ENCODE measurements at places on chromosomes 6 and 20.
A peak's percentile ranks its signal among the peaks of the same experiment; 100 is the strongest.

DNA sequence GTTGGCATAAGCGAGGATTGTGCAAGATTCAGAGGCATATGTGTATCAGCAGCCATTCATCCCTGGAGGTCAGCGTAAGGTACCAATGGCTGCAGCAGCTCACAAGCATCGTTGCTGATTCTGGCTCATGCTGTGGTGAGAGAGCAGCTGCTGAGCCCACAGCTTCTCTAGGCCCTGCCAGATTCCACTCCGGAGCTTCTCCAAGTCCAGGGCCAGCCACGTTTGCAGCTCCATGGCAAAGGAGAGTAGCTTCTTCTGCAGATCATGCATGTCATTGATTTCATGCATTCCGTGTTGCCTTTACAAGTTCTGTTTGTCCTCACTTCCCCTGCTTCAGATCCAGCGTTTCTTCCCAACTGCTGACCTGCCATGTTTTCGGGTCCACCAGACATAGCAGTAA lies 474.8 kb upstream of the ID4 start:
- DNase-seq, result no peak

DNA sequence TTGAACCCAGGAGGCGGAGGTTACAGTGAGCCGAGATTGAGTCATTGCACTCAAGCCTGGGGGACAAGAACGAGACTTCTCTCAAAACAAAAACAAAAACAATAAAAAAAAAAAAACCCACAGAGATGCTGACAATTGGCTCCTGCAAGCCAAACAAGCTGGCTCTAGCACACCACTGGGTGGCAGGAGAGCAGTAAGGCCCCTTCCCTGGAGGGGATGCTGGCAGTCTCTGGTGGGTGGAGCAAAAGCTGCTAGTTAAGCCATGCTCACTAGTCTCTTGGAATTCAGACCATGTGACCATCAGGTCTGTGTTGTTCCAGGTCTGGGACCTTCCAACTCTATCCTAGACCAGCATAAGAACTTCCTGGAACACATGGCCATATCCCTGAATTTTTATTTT lies 18.9 kb upstream of the DSN1 start:
- DNase-seq, result no peak

GRCh38 chr6:72825315-72825911 lies 203.5 kb downstream of the KCNQ5 start:
- DNase-seq, result no peak

DNA sequence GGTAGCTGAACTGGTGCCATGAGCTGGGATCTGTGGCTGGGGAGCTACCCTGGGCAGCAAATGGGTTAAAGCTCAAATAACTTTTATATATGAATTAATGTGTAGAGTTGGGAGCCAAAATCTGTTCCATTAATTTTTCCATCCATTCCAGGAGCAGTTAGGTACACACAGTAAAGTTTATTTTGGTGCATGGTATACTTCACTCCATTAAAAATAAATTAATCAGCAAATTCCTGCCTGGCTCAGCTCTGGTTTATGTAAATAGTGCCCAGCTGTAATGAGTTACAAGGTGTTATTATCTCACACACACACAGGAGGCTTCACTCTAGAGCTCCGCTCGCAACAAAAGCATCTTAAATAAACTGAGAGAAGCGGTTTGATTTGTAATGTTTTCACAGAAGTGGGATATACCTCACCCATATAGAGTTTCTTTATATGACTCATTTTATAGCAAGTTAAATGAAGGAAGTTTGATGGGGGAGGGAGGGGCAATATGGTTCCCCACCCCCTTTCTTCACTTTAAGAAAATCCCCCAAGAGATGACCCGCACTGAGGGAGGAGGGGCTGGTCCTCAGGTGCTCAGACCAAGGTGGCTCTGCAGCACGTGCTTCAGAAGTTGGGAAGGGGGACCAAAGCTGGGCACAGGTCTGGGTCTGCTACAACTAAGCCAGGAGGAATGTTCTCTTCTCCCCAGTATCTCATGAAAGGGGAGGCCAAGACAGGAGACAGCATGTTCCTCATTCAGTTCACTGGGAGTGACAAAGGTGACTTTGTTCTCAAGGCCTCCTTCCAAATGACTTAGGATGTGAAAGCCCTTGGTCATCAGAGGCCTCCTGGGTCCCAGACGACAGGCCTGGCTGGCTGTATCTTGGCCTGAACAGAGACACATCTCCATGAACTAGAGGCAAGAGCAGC lies 10.5 kb upstream of the FAM83C start:
- no peak for DNase-seq

GRCh38 chr6:14857501-14857900 lies 388.4 kb upstream of the JARID2 start:
- DNase-seq, result peak; percentile 45

- DNase-seq, result no peak
These were observed 116.7 kb downstream of the SULF2 start for GRCh38 chr20:47668313-47669151.

DNA sequence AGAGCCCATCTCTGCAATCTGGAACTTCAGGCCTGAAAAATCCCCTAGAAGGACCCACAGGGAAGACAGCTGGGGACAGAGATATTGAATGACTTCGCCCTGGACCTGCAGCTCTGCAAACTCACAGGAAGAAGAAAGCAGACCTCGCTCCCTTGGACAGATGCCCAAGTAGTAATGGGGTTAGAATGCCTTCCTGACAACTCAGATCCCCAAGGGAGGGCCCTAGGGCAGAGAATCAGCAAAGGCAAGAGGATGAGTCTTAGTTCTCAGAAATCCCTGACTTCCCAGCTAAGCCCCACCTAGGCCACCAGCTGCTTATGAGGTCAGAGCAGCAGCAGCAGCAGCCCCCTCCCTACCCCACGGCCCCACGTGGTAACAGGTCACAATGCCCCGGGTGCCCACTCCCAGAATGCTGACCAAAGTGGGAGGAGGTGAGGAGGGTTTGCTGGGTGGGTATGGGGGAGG lies at the start of gene C20orf141:
TSS of gene C20orf141 (plus strand) at position 401 of the 465 bp plus-strand sequence. CDS start 198 bp downstream, outside the sequence.
- DNase-seq, result no peak

GRCh38 chr20:44219170-44219730 lies 8.7 kb upstream of the OSER1 start:
- DNase-seq, result no peak

DNA sequence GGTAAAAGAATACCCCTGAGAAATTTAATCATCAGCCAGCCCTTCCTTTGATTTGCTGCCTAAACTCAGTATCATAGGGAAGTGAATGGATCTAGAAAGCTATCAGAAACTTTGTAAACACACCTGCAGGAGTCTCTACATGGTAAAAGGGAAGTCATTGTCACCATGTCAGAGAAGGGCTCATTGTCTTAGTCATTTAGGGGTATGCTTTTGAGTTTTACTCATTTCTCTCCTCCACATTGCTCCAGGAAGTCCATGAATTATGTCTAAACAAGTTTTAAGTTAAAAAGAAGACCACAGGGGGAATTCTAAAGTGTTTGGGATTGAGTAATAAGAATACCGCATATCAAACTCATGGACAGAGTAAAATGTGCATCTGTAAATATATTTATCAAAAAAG lies 2.5 kb downstream of the SLC17A1 start:
- no peak for DNase-seq

DNA sequence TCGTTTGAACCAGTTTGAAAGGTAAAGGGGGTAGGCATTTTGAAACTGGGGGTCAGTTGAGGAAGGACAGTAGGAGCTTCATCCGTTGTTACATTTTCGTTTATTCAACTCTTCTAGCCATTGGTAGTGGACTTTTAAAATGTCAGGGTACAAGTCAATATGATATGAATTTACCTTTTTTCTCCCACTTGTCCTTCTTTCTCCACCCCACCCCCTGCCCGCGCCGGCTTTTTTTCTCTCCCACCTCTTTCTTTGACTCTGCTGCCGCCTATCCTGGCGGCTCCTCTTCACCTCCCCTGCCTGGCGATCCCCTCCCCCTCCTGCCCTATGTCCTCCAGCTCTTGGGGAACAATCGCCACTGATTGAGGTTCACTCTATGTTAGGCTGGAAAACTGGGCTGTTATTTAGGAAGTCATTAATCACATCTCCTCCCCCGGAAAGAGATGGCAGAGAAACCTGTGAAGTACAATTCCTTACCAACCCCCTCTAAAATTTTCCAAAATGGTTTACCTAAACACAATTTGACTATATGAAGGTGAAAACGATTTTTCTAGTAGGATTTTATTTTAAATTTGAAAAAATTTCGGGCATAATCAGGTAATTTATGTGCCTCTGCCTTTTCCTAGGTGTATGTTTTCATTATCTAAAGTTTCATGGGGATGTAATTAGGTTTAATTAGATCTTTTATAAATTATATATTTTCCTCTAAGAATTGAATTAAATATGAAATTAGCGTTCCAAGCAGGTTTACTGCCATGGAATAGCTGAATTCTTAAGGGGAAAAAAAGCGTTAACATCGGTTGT lies 778 bp upstream of the LIN28B start:
- DNase-seq, result no peak

DNA sequence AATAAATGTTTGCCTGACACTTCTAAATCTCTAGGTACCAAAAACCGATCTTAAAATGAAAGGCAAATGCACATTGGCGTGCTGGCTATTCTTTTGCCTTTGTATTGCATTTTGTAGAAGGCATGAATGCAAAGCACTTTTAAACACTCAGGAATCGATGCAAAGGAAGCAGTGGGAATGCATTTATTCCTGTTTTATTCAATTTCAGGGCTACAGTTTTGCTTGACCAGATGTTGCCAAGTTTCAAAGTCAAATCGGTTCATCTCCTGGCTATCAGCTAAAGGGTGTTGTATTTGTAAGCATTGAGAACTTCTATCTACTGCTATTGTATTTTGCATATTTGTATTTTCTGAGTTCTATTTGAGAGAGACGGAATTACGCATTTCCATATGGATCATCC lies 659.8 kb upstream of the SLC35B3 start:
- DNase-seq, result no peak

- DNase-seq, result peak; percentile 4
These were observed 162.4 kb downstream of the ID4 start for GRCh38 chr6:19999319-20000191.

- no peak for DNase-seq
These were observed 33.6 kb downstream of the GNAS-AS1 start for GRCh38 chr20:58816957-58817651.

DNA sequence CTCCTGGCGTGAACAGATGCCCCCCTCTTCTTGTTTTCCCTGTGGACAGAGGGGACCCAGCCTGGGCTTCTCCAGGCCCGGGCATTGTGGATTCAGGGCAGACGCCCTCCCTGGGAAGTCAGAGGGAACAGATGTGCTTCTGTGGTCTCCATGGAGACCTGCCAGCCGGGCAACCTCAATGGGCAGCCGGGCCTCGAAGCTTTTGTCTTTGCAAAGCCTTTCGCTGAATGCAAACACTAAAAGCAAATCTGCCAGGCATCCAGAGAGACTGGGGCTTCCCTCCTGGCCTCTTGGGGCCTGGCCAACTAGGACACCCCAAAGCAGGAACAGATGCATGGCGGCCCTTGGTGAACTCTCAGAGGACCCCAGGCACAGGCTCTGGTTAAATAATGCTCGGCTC lies 370.0 kb upstream of the SULF2 start:
- DNase-seq, result no peak

DNA sequence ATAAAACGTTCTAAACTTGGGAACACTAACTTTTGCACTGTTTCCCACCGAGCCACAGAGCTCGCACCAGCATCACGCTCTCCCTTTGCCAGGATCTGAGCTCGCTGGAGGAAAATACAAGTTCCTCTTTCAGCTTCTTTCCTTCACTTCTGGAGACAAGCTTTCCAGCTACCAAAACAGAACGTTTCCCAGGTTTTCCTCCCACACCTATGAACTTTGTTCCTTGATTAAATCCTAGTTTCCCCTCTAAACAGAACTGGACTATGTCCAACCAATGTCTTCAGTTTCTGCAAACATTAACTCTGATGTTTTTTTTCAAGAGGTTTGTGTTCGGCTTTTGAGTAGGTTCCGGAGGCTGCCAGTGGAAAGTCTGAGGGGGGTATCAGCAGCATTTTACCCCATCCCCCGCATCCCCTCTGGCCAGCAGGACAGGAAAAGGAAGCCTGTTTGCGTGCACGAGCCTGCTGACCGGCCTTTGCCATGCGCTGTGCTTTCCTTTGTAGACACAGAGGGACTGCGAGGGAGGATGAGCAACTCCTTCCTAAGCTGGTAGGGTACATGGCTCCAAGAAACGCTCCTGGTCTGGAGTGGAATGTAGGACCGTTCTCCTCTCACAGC lies 135.5 kb downstream of the LY86 start:
- DNase-seq, result no peak

DNA sequence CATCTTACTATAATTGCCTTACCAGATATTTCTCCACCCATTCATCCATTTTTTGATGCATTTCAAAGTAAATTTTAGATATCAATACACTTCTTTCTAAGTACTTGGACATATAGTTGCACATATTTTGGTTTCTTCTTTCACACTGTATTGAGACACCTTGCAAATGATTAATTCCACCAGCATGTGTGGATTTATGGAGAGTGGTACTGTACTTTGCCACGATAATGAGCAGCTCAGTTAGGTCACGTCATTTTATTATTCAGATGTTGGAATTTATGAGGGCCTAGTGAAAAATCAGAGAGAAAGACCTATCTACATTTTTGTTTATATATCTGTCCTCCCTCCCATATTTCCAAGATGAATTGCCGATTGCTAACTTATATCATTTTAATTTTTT lies 5.3 kb downstream of the NFYA start:
- DNase-seq, result no peak

DNA sequence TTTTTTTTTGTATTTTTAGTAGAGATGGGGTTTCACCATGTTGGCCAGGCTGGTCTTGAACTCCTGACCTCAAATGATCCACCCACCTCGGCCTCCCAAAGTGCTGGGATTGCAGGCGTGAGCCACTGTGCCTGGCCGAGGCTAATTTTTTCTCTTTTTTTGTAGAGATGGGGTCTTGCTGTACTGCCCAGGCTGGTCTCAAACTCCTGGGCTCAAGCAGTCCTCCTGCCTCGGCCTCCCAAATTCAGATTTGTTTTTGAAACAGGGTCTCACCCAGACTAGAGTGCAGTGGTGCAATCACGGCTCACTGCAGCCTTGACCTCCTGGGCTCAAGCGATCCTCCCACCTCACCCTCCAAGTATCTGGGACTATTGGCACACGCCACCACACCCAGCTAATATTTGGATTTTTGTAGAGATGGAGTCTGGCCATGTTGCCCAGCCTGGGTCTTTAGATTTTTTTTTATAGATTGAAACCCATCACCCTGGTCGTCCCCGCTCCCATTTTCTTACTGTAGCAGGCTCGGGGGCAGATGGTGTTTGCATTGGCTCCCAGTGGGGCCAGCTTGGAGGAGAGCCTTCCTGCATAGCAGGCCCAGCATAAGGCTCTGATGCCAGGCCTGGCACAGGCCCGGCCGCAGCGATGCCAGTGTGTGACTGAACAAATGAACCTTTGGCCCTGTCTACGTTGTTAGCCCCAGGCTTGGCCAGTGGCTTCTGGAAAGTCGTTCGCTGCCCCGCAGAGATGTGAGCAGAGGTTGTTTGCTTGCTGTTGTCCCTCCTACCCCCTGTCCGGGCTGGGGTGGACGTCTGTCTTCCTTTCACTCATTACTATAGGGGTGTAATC lies 4.3 kb upstream of the MTG2 start:
- DNase-seq, result no peak

GRCh38 chr20:61061981-61062380 lies 190.1 kb upstream of the CDH4 start:
- no peak for DNase-seq
